Activated naive CD4-positive, alpha-beta T cell treated with anti-CD3 and anti-CD28 coated beads for 36 hours (primary cell): ENCODE measurements at places on chromosomes 2 and 18. TPM values are rescaled to one million over a fixed set of nuclear protein-coding genes. Genes with fewer than 3 reads are reported as not detected.

FASTKD2 gene
- 22.8 TPM for total RNA-seq

ELOA2 gene
- total RNA-seq: not detected

KYNU gene
- not detected for total RNA-seq

PSMG2 gene
- 99.2 TPM for total RNA-seq
